Activated naive CD8-positive, alpha-beta T cell treated with anti-CD3 and anti-CD28 coated beads, Interleukin-2, amount 50 U/mL, for 24 hours (primary cell): ENCODE measurements at places on chromosomes 5 and 9.

- no peaks in the 10 kb centered on the region for H3K27me3 ChIP-seq
- H3K4me1 ChIP-seq, result peaks cover 13% of the 10 kb centered on the region
- no peak overlapping the region for H3K27ac ChIP-seq
- H3K36me3 ChIP-seq, result no peaks in the 10 kb centered on the region
- no peak overlapping the region for H3K4me3 ChIP-seq
These were observed 226.8 kb upstream of the DAPK1 start for GRCh38 chr9:87270848-87271234.

DNA sequence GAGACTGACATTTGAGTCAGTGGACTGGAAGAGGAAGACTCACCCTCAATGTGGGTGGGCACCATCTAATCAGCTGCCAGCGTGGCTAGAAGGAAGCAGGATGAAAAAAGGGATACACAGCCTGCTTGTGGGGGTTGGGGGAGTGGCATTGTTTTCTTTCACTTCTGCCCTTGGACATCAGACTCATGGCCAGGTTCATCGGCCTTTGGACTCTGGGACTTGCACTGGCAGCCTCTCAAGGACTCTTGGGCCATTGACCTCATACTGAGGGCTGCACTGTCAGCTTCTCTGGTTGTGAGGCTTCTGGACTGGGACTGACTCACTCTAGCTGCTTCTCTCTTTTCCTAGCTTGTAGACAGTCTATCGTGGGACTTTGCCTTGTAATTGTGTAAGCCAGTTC, 374.9 kb downstream of the TLE1 start:
- no peaks in the 10 kb centered on the region for H3K36me3 ChIP-seq
- H3K27me3 ChIP-seq, result no peaks in the 10 kb centered on the region
- no peaks in the 10 kb centered on the region for H3K4me1 ChIP-seq
- no peak for DNase-seq
- no peak overlapping the region for H3K27ac ChIP-seq

- H3K4me3 ChIP-seq, result no peak overlapping the region
- H3K27ac ChIP-seq, result no peak overlapping the region
- no peaks in the 10 kb centered on the region for H3K4me1 ChIP-seq
- no peaks in the 10 kb centered on the region for H3K27me3 ChIP-seq
- no peak for DNase-seq
- H3K36me3 ChIP-seq, result peaks cover 27% of the 10 kb centered on the region
These were observed 55.0 kb downstream of the PJA2 start for GRCh38 chr5:109354761-109355160.

GRCh38 chr5:140469259-140469658, 67.6 kb downstream of the ANKHD1 start:
- H3K4me1 ChIP-seq, result no peaks in the 10 kb centered on the region
- H3K4me3 ChIP-seq, result no peak overlapping the region

GRCh38 chr5:88821161-88821560, 61.8 kb downstream of the MEF2C start:
- peaks cover 9% of the 10 kb centered on the region for H3K27me3 ChIP-seq
- H3K27ac ChIP-seq, result no peak overlapping the region
- DNase-seq, result no peak
- no peak overlapping the region for H3K4me3 ChIP-seq
- peaks cover 16% of the 10 kb centered on the region for H3K4me1 ChIP-seq

DNA sequence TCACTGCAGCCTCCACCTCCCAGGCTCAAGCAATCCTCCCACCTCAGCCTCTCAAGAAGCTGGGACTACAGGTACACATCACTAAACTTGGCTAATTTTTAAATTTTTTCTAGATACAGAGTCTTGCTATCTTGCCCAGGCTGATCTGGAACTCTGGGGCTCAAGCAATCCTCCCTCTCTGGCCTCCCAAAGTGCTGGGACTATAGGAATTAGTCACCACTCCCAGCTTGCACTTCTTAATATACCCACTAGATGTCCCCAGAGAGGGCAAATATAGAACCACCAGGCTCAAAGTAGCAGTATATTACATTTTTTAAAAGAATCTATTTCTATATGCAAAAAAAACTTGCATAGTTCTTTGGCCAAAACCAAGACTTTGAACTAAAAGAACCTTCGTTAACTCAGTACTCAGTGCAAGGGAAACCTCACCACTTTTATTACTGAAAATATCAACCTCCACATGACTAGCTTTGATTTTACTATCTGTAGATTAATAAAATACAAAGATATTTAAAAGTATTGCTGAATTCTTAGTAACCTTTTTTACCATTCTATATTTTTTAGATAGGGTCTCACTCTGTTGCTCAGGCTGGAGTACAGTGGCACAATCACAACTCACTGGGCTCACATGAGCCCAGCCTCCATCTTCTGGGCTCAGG, 25.8 kb upstream of the HSD17B3 start:
- no peak overlapping the region for H3K4me3 ChIP-seq
- DNase-seq, result peak; percentile 39
- H3K27ac ChIP-seq, result no peak overlapping the region
- H3K4me1 ChIP-seq, result no peaks in the 10 kb centered on the region
- H3K27me3 ChIP-seq, result no peaks in the 10 kb centered on the region

DNA sequence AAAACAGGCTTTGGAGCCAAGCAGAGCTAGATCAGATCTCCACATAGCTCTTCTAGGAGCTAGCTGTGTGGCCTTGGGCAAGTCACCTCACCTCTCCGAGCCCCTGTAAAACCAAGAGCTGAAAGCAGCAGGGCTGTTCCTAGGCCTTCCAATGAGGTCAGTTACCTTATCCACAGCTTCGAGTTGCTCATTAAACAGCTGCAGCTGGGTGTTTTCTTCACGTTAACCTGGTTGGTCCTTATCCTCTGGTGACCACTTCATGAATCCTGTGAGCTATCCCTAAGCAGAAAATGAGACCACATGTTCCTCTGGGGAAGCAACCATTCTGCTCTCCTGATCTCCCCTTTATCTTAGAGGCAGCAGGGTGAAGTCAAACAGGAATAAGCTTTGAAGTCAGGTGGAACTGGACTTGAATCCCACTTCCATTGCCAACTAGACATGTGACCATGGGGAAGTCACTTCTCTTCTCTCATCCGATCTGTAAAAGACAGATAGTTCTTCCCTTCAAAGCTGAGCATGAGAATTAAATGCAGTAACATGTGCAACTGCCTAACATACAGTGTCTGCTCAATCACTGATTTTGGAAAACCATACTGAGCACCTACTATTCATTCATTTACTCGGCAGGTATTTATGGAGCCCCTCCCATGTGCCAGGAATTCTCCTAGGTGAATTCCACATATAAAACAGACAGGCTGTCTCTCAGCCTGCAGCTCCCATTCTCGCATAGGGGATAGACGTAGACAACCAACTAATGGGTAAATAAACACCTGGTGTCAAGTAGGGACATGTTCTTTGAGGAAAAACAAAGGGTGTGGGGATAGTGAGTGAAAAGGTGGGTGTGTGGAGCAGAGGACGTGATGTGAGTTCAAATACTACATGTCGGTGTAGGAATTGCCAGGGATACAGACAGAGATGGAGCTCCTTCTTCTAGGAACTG, 111.7 kb upstream of the BOD1 start:
- H3K36me3 ChIP-seq, result no peaks in the 10 kb centered on the region
- DNase-seq, result no peak
- peaks cover 5% of the 10 kb centered on the region for H3K27me3 ChIP-seq
- H3K4me3 ChIP-seq, result no peak overlapping the region
- H3K27ac ChIP-seq, result no peak overlapping the region
- H3K4me1 ChIP-seq, result peaks cover 2% of the 10 kb centered on the region

DNA sequence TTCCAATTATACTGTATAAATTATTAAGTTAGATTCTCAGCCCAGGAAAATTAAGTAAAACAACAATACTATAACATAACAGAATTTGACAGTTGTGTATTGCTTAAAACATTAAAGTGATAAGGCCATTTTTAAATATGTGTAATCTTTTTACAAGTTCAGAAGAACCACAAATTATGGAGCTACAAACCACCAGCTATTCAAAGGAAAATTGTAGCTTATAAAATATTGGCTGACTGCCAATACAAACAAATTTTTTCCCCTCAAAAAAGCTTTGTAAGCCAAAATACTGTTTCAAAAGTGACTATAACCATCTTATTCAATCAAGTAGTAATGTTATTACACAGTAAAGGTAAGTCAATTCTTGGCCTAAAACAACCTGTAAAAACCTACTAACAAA, 21.9 kb downstream of the STRBP start:
- no peak for DNase-seq
- no peak overlapping the region for H3K4me3 ChIP-seq
- H3K4me1 ChIP-seq, result peaks cover 76% of the 10 kb centered on the region
- no peaks in the 10 kb centered on the region for H3K27me3 ChIP-seq
- no peaks in the 10 kb centered on the region for H3K36me3 ChIP-seq
- H3K27ac ChIP-seq, result no peak overlapping the region

- no peak overlapping the region for H3K4me3 ChIP-seq
- H3K27ac ChIP-seq, result no peak overlapping the region
- peaks cover 12% of the 10 kb centered on the region for H3K27me3 ChIP-seq
- H3K4me1 ChIP-seq, result peaks cover 22% of the 10 kb centered on the region
- no peak for DNase-seq
These were observed 44.2 kb upstream of the MAST4 start for GRCh38 chr5:66551945-66552344.

- no peak overlapping the region for H3K4me3 ChIP-seq
- peaks cover 7% of the 10 kb centered on the region for H3K27me3 ChIP-seq
- DNase-seq, result no peak
- H3K27ac ChIP-seq, result no peak overlapping the region
- H3K4me1 ChIP-seq, result peaks cover 6% of the 10 kb centered on the region
These were observed 81.3 kb upstream of the ERCC6L2 start for GRCh38 chr9:95793924-95794828.

DNA sequence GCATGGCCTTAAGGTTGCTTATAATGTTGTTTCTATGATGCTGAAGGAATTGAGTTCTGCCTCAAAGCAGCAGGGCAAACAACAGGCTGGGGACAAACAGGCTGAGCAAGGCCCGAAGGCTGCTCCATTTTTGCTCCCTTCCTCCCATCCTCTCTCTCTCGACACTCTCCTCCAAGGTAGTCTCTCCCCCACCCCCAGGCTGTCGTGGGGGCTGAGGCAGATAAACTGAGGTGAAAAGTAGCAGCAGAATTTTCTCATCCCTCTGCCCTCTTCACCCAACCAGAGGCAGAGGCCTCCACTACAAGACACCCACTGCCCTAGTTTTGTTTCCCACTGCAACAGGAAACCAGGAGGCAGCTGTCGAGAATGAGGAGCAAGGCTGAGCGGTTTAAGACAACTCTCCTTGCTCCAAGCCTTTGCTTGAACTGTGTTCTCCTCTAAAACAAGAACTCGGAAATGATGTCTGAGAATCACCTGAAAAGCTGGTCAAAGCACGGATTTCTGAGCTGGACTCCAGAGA, 13.5 kb upstream of the GNA14 start:
- H3K4me1 ChIP-seq, result no peaks in the 10 kb centered on the region
- H3K27me3 ChIP-seq, result peaks cover 8% of the 10 kb centered on the region
- no peak for DNase-seq
- H3K27ac ChIP-seq, result no peak overlapping the region
- H3K36me3 ChIP-seq, result no peaks in the 10 kb centered on the region
- no peak overlapping the region for H3K4me3 ChIP-seq

GRCh38 chr5:88675708-88676636, 207.0 kb downstream of the MEF2C start:
- peaks cover 7% of the 10 kb centered on the region for H3K36me3 ChIP-seq
- H3K27ac ChIP-seq, result peak overlapping the region; percentile 72
- peaks cover 26% of the 10 kb centered on the region for H3K4me1 ChIP-seq
- no peak for DNase-seq

- no peak overlapping the region for H3K27ac ChIP-seq
- H3K27me3 ChIP-seq, result no peaks in the 10 kb centered on the region
- peaks cover 11% of the 10 kb centered on the region for H3K4me1 ChIP-seq
- H3K4me3 ChIP-seq, result no peak overlapping the region
These were observed 76.2 kb upstream of the ANKRD55 start for GRCh38 chr5:56309262-56309826.

DNA sequence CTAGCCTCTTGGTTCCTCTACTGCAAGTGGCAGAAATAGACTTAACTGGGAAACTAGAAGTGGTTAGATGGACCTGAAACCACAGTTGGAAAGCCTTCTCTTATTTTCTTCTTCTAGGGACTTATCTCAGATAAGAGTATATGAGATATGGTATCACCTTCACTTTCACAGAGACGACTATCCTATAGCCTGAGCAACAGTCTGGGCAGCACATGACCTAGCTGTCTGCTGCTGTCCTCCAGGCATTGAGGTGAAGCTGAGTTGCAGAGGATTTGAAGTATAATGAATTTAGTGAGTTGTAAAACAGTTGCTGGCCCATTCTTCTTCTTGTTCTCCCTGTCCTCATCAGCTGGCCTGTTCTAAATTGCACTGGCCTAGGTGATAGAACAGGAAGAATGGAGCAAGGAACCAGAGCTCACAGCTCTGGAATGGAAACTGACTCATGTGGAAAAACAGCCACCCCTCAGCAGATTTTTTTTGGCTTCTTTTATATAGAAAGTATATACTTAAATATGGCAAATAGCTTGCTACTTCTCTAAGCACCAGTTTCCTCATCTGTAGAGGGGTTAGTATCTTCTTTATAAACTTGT, 27.8 kb downstream of the RECK start:
- H3K4me1 ChIP-seq, result no peaks in the 10 kb centered on the region
- no peak overlapping the region for H3K4me3 ChIP-seq
- no peaks in the 10 kb centered on the region for H3K27me3 ChIP-seq
- H3K27ac ChIP-seq, result no peak overlapping the region
- no peak for DNase-seq

- H3K27ac ChIP-seq, result no peak overlapping the region
- H3K4me1 ChIP-seq, result no peaks in the 10 kb centered on the region
- no peak overlapping the region for H3K4me3 ChIP-seq
- H3K36me3 ChIP-seq, result no peaks in the 10 kb centered on the region
These were observed 383.8 kb downstream of the NTRK2 start for GRCh38 chr9:85053206-85053786.

GRCh38 chr5:172901012-172901780, 58.0 kb upstream of the RPL26L1 start:
- H3K27me3 ChIP-seq, result no peaks in the 10 kb centered on the region
- peaks cover 10% of the 10 kb centered on the region for H3K4me1 ChIP-seq
- no peaks in the 10 kb centered on the region for H3K36me3 ChIP-seq
- no peak overlapping the region for H3K4me3 ChIP-seq
- no peak for DNase-seq
- H3K27ac ChIP-seq, result no peak overlapping the region

DNA sequence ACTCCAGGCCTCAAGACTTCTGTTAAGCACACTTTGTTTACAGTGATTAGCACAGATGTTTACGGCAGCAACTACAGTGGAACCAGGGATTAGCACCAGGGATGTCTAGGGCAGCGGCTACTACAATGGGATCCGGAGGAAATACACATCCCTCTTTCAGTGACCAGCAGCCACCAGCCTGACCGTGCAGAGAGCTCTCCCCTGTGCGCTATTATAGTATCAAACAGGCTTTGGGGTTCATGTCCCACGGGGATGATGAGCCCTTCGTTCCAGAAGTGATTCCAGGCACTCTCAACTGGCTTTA, 21.5 kb downstream of the GFPT2 start:
- no peak overlapping the region for H3K4me3 ChIP-seq
- H3K27me3 ChIP-seq, result peaks cover 17% of the 10 kb centered on the region
- no peaks in the 10 kb centered on the region for H3K36me3 ChIP-seq

- H3K4me3 ChIP-seq, result no peak overlapping the region
- no peak overlapping the region for H3K27ac ChIP-seq
- H3K27me3 ChIP-seq, result no peaks in the 10 kb centered on the region
- DNase-seq, result no peak
These were observed 111.4 kb downstream of the FANCC start for GRCh38 chr9:95206143-95206542.
